ENCODE measurements at places on chromosomes 5 and 9.

DNA sequence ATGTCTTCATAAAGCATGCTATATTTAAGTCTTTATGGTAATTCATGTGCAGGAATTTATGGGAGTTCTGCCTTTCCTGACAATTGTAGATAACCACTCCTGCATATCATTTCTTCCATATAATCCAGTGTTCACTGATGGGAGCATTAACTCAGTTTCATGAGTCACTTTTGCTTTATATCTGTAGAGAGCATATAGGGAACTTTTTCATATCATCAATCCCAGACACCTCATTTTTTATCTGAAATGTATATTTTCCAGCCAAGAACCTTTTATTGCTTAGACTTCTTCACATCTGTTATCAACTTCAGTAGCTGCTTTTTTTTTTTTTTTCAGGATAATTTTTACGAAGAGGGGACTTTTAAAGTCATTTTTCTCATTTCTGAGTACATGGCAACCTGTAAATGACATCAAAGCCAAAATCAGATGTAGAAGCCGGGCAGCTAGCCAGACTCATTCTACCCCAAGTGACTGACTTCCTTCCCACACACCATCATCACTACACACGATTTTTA lies 41.1 kb downstream of the NFX1 start:
- DNase-seq, result peak; percentile 66

DNA sequence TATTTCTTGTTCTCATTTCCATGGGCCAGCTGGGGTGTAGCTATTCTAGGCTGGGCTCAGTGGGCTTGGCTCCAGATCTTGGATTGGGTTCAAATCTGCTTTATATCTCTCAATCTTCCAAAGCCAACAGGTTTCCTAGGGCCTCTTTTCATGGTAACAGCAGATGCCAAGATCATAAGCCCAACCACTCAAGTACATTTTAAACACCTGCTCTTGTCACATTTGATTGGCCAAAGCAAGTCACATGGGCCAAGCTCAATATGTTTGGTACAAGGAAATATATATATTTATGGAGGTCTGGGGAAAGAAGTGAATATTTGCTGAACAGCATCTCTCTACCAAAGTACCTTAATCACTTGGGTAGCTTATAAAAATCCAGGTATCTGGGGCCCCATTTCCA lies 49.5 kb downstream of the MRRF start:
- DNase-seq, result no peak

DNA sequence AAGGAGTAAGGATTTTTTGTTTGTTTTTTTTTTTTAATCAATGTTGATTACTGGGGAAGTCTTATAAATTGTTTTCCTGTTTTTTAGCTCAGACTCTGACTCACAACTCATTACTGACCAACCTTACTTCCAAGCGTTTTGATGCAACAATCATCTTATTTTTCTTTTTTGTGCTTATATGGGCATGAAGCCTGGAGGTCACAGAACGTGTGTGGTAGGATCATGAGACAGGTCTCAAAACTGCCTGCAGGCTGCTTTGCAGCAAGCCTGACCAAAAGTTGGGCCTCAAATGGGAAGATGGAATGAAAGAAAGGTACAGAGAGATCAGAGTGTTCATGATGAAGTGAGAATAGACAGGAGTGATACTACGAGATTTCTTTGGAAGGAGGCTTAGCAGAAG lies 38.5 kb downstream of the SNCAIP start:
- no peak for DNase-seq

DNA sequence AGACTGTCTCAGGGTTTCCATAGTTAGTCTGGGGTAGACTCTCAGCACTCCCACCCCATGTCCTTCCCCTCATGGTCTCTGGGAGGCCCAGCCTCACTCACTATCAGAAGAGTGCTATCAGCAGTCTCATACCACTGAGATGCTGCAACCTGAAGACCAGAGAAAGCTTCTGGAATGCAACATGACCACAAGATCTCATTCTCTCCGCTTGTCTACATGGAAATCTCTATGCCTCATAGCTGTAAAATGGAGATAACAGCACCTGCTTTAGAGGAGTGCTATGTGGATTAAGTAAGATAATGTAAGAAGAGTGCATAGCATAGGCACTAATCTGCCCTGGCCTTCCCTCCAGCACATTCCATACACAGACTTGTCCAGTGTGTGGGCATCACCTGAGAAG lies 47.0 kb upstream of the ZNF169 start:
- peak; percentile 21 for DNase-seq

GRCh38 chr9:34490360-34490759 lies 31.8 kb downstream of the DNAI1 start:
- no peak for DNase-seq

DNA sequence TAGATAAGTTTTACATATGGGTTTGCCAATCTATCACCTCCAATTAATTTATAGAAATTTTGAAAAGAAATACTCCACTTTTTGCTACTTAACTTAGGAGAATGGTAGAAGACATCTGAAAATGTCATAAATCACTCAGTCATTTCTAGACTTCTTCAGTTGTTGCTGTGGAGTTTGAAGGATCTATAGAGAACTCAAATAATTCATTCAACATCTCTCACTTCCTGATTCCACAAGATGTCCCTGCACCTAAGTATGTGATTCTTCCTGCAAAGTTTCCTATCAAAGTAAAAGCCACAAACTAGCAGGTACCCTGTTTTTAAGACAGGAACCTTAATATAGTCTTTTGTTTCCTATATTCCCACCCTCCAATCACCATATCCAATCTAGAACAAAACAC lies 297.1 kb upstream of the ATP10B start:
- no peak for DNase-seq

- DNase-seq, result no peak
Measured at GRCh38 chr9:125850763-125851162, 103.6 kb downstream of the PBX3 start.

Data from fibroblast of skin of right biceps (primary cell).